Stimulated activated CD4-positive, alpha-beta T cell treated with anti-CD3 and anti-CD28 coated beads, Interleukin-12 subunit alpha, Interleukin-12 subunit beta, amount 100 ng/mL, for 4 hours (primary cell): ENCODE measurements at places on chromosomes 11 and 22.

- no peak for DNase-seq
Observed at GRCh38 chr11:440065-441042, 1.5 kb downstream of the ANO9 start.

DNA sequence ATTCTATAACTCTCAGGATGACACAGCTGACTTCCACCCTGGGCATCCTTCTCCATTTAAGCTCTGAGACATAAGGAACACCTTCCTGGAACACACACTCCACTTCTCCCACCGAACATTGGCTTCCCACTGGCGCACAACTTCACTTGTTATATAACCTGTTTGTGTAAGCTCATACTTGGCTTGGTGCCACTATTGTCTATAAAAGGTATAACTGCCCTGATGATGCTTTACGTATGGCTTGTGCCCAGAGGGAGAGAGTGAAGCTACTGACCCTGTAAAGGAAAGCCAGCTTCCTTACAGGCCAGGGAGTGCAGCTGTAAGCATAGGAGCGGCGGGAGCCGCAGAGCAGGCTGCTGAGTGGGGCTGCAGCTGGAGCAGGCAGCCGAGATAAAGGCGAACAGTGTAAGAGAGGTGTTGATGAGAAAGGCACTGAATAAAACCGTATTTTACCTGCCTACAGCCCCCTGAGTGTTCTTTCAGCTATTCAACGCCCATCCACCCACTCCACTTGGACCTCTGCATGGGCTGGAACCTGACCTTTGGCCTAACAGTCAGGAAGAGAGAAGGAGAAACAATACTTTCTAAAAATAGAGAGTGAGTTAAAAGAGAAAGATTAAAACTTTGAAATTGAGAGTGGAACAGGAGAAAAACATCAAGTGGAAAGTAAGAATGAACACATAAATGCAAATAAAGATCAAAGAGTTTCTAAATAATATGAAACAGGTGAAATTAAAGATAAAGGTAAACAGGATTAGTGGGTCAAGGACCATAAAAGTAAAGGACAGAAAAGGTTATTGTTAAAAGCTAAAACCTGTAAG lies 252.1 kb upstream of the ARHGAP42 start:
- DNase-seq: no peak

DNA sequence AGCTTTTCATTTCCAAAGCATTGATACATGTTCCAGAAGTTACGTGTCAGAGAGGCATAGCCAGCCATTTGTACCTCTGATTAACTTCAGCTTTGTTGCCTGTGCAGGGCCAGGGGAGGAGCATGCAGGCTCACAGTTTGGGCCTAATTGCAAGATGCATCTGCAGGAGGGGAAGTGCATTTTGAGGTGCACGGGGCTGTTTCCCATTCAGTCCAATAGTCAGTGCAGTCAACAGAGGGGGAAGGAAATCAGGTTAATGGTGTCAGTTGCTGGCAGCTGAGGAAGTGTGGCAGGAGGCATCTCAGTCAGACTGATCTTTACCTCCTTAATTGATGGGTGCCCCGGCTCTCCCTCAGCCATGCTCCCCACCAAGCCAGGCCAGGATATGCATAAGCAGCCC lies 39.3 kb downstream of the ABCC8 start:
- DNase-seq: no peak

DNA sequence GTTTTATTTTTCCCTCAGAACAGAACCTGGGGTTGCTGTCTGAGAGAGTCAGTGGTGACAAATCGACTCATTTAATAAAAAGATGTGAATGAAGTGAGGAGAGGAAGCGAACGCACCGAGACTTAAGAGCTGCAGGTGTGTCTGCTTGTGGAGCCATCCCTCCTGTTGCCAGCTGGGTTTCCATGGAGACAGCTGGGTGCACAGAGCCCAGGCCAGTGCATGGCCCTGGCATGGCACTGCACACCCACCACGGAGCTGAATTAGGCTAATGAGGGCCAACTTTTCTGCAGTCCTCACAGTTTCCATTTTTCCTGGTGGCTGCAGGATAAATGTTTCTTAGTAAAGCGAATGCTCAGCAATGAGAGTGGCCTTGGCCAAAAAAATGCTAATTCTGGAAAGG lies 750.2 kb downstream of the OPCML start:
- no peak for DNase-seq

DNA sequence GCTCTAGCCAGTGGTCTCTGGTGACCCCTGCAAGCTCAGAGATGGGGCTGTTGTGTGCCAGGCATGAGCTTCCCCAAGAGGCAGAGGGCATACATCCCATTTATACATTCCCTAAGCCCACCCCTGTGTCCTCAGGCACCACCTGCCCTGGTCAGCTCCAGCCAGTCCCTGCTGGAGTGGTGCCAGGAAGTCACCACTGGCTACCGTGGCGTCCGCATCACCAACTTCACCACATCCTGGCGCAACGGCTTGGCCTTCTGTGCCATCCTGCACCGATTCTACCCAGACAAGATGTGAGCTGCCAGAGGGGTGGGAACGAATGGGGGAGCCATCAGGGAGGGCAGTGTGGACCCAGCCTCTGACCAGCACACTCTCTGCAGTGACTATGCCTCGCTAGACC lies 8.3 kb downstream of the EHBP1L1 start:
- DNase-seq: no peak

- no peak for DNase-seq
Observed at GRCh38 chr11:102368472-102368871, 21.5 kb downstream of the BIRC2 start.

- DNase-seq: peak; percentile 95
Observed at GRCh38 chr11:128630367-128631230, 43.2 kb upstream of the ETS1 start.

DNA sequence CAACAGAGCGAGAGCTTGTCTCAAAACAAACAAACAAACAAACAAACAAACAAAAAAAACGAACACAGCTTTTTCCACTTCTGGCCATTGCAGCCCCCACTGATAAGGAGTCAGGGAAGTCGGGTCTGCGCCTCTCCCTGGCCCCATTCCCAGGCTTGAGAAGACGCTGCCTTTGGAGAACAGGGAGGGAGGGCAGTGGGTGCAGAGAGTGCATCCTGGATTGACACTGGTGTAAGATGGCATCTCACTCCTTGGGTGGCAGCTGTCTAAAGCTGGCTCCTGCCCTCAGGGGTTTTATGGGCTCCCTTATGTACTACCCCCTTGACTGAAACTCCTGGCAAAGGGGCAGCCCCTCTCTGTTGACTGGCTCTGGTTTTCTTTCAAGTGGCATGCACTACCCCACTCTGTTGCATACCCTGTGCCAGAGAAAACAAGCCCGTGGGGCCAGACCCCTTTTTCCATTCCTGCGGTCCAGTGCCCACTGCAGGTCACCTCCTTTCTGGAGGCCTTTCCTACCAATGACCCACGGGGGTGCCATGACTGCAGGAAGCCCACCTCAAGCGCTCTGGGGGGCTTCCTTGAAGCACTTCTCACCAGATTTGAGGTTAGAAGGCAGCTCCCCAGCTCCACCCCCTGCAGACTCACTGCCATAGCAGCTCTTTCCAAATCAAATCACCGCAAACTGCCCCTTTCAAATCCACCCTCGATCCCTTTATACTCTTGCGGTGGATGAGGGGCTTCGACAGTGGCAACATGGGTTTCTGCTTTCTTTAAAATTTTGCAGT lies 12.7 kb downstream of the DRAP1 start:
- no peak for DNase-seq

DNA sequence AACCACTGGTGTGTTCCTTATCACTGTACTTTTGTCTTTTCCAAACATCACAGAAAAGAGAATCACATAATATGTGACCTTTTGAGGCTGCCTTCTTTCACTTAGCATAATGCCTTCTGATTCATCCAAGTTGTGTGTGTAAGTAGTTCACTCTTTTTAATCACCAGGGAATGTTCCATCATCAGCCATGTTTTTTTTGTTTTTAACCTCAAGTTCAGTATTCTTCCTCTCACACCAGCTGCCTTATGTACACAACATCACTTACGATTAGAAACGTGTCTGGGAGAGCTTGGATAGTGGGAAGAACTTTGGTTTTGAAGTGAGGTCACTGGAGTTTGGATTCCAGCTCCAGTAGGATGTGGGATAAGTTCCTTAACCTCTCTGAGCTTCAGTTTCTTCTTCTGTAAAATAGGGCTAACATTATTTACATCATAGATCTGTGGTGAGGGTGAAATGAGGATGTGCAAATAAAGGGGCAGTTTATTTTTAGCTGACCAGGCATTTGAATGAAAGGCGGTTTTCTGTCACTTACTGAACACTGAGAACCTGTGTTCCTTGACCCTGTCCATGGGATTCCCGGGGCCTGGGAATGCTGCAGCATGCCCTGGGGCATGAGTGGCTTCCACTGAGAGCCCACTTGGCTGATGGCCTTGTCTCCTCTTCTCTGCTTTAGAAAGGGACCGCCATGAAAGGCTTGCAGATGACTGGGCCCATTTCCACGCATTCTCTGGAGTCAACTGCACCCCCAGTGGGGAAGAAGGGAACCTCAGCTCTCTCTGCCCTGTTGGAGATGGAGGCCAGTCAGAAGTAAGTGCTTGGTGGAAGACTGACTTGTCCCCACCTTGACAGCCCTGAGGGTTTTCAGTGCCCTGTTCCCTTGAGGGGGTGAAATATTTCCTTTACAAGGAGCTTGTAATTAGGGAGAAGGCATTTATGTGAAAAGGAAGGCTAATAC lies 92.6 kb downstream of the DEPDC5 start:
- no peak for DNase-seq

DNA sequence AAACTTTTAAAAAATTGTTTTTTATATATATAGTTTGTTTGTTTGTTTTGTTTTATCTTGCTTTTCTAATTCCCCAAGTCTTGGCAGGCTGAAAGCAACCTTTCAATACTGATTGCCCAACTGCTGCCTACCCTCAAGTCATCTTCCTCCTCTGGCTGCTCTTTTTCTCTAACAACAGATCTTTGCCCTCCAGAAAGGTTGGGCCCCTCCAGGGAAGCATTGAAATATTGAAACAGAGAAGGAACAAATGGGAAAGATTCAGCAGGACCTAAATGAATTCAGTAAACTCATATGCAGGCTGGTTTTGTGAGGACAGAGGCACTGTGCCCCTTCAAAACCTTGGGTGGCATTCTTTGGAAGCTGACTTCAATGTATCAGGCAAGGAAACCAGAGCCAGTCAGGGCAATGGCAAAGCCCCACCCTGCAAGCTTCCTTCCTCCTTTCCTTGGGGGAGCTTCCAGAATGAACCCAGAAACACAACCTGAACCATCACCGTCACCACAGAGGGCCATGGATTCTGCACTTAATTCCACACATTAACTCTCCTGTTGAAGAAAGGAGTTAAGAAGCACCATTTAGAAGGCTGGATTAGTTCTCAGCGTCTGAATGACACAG lies 815 bp upstream of the MS4A6A start:
- DNase-seq: no peak

DNA sequence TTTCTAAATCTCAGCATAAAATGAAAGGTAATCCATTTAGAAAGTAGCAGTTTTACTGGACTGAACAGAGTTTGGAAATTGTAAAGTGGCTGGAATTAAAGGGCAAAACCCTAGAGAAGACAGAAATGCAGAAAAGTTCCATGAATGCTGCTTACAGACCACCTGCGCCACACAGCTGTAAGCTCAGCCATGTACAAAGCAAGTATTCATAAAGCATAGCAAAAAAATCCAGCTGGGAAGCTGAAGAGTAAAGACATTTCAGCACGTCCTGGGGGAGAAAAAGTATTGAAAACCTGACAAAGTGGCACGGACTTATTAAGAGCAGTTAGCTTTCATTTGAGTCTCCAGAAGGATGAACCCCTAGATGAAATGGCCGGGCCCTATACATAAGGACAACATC lies 220.1 kb upstream of the CNTN5 start:
- no peak for DNase-seq

- no peak for DNase-seq
Observed at GRCh38 chr11:104465321-104465720, 301.4 kb upstream of the PDGFD start.

DNA sequence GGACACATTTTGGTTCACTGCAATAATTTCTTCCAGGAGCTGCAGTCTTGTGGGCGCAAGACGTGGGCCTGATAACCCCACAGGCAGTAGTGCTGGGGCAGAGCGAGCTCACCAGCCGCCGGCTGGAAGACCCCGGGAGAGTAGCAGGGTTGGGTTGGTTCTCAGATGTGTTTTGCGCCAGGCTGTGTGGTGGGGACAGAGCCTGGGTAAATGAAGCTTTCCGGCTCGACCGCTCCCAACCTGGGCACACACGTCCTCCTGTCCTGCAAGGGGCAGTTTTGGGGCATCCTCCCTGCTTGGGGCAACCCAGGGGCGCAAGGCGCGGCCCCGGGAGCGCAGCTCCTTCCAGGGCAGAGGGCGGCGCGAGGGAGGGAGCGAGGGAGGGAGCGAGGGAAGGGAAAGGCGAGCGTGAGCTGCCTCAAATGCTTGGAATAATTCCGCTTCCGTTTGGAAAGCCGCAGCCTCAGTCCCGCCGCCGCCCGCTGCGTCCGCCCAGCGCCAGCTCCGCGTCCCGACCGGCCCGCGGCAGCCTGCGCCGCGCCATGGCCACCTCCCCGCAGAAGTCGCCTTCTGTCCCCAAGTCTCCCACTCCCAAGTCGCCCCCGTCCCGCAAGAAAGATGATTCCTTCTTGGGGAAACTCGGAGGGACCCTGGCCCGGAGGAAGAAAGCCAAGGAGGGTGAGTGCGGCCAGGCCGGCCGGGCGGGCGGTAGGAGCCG lies at the start of gene PARVA:
Gene PARVA, plus strand, starts transcription at position 466 of the 718 bp plus-strand sequence. Its CDS starts 77 bp downstream, at position 543.
- no peak for DNase-seq

DNA sequence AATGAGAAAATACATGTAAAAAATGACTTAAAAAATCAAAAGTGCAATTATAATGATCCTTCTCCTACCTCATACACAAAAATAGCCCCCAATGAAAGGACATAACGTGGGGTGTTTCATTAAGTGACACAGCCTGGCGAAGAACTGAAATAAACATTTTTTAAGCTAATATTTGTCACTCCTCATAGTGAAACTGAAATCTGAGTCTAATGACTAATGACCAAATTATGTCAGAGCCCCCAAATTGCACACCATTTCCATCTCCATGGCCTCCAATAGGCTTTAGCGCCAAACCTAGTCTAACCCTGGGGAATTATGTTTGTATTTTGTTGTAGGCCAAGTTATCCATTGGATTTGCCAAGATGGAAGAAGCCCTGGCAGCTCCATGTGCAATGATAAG lies 119.1 kb downstream of the WT1 start:
- no peak for DNase-seq
